ENCODE measurements at places on chromosomes 7 and 10.

- no peak for DNase-seq
These were observed 231.3 kb upstream of the NPY start for GRCh38 chr7:24052572-24053260.

DNA sequence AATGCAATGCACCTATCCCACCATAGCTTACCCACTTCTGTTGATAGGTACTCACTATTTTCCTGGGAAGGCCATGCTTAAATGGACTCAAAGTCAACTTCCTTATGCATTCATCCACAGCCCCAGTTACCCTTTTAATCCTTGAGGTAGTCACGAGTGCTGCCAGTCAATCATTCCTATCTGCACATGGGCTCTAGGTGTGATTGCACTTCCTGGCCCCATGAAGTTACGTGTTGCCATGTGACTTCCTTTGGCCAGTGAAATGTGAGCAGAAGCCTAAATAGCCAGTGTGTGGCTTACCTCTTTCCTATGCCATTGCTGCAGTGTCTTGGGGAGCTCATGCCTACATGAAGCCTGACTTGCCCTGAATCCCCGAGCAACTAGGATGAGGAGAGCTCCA is 23.5 kb upstream of the EIF5AL1 start:
- DNase-seq: no peak

DNA sequence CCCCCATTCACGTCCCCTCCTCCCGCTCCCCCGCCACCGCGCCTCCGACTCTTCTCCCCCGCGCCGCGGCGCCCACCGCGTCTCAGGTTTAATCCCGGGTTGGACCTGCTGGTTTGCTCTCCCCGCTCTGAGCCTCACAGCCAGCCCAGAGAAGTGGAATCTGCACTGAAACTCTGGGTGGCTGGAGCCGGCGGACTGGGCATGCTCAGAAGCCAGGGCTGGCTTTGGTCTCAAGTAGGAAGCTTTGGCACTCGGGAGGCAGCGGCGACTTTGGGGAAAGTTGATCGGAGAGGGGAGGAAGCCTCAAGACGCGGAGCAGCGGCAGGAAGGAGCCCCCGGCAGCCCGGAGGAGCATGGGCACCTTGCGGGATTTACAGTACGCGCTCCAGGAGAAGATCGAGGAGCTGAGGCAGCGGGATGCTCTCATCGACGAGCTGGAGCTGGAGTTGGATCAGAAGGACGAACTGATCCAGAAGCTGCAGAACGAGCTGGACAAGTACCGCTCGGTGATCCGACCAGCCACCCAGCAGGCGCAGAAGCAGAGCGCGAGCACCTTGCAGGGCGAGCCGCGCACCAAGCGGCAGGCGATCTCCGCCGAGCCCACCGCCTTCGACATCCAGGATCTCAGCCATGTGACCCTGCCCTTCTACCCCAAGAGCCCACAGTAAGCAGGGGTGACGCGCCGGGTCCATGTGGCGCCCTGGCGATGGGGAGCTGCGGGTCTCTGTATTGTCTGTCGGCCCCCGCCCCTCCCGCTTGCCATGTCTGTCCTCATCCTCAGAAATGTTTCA is at the start of gene PRKG1:
Gene PRKG1, plus strand, starts transcription at position 250 of the 791 bp plus-strand sequence.
- DNase-seq: no peak

- no peak for DNase-seq
These were observed 70.2 kb upstream of the MKX start for GRCh38 chr10:27815846-27816245.

GRCh38 chr7:17463511-17464085 is 165.1 kb downstream of the AHR start:
- no peak for DNase-seq

All from stimulated activated CD4-positive, alpha-beta T cell treated with anti-CD3 and anti-CD28 coated beads, Interleukin-1b, Interleukin-23, amount 100 ng/mL, for 1 hour (primary cell).